ENCODE measurements at places on chromosomes 1 and 21.

GRCh38 chr21:15528346-15528745 is 201.4 kb upstream of the USP25 start:
- no peak for DNase-seq

DNA sequence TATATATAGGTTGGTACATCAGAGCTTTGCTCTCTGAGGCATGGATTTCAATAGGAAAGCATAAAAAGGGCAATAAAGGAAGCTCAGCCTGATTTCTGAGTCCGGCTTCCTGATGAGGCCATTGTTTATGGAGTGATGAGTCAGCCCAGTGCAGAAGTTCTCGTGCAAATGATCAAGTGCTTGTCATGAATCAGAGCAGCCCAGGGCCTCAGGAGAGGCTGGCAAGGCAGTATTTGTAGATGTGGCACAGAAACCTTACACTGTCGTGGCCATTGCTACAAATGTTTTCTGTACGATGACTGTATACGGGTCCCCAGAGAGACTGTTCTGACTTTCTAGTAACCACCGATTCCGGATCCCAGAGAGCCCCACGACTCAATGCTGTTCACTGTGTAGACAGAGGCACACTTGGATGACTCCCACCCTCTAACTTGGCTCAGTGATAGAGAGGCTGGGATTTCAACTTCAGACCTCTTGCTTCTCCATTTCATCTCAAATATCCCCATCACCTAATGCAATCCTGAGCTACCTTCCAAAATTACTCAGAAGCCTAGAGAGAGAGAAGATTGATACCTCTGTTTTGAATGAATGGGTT is 26.8 kb downstream of the UMODL1 start:
- DNase-seq: peak; percentile 56

GRCh38 chr21:35348686-35349085 is 299.6 kb upstream of the RUNX1 start:
- no peak for DNase-seq

GRCh38 chr1:177476676-177477075 is 305.9 kb downstream of the BRINP2 start:
- no peak for DNase-seq

GRCh38 chr1:216884614-216885229 is 161.5 kb upstream of the ESRRG start:
- no peak for DNase-seq

DNA sequence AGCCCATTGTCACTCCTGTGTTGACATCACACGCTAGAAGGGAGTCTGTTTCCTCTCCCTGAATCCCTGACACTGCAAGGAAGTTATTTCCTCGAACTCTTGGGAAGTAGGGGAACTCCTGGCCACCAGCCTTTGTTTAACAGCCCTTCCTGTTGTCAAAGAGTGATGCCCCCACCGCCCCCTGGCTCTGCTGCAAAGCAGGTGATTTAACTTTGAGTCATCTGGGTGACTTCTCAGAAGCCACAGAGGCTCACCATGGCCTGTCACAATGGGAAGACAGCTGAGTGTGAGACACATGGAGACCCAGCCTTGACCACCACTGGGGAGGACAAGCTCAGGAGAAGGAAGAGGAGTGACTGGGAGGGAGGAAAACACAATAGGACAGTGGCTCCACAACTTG is 182.8 kb downstream of the PSMG1 start:
- DNase-seq: no peak

DNA sequence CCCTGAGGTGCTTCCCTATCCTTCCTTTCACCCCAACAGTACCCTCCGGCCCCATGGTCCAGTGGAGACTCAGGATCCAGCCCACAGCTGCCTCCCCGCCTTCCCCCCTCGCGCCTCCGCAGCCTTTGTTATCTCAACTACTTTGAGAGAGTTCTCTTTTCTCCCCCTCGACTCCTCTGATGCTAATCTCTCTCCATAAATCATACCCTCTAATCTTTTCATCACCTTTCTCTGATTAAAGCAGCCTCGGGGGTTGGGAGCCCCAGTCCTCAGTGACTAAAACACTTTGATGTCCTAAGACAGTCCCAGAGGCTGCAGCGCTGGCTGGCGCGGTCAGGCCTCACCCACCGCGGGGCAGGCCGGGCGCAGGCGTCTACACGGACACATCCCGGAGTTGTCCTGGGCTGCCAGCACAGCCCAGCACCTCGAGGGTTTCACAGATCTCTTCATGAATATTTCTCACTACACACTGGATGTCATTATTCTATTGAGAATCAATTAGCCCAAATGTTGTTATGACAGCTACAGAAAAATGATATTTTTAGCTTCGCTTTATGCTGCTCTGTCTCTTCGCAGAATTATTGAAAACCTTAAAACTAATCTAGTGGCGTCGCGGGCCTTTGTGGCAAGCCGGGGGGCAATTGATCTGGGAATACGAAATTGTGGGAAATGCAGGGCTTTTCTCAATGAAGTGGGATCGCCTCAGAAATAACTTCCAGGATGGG is 289.5 kb downstream of the RRAGC start:
- no peak for DNase-seq

GRCh38 chr1:96997717-96998116 is 276.1 kb downstream of the PTBP2 start:
- DNase-seq: no peak

- DNase-seq: no peak
Observed at GRCh38 chr1:186435336-186435735, 25.6 kb downstream of the PDC start.

- DNase-seq: no peak
Observed at GRCh38 chr1:36411674-36412648, 14.3 kb upstream of the LSM10 start.

DNA sequence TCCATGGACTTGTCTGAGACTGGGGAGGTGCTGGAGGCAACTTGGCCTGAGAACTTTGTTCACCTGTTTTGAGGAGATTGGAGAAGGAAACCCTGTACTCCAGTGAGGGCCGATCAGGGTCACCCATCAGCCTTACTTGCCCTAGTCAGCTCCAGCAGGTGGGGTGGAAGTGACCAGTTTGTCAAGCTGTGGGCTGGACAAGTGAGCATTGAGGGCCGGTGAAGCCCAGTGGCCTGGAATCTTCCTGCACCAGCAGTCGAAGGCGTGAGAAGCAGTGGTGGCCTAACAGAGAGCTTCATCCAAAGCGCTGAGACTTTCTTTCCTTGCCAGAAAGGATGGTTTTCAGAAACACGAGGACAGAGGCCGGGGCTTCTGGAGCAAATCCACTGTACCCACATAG is 9.6 kb downstream of the SLC37A1 start:
- no peak for DNase-seq

- no peak for DNase-seq
Observed at GRCh38 chr1:215151841-215152549, 69.5 kb downstream of the KCNK2 start.

DNA sequence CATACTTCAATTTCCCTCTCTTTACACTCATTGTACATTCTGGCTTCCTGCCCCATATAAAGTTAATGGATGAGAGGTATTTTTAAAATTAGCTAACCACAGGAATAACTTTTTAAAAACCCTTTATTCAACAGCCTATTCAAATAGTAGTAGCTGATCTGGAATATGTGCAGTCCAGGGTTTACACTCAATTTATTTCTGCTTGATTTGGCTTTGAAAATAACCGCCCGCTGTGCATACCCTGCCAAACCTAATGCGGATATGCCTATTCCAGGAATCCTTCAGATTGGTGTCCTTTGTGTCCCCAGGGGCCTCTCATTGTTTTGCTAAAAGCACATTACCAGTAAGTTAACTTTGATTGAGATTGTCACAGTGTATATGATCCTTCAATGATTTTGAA is 1686.2 kb downstream of the PLA2G4A start:
- DNase-seq: peak; percentile 29

Measured in DMS79 (cell line).